Prostate gland (tissue), 2 donors: ENCODE measurements at places on chromosomes 4 and X.

GRCh38 chrX:37959212-37960021 lies 46.9 kb upstream of the SYTL5 start:
- DNase-seq: no peak

GRCh38 chrX:9171841-9172463 lies 138.0 kb upstream of the FAM9B start:
- no peak for DNase-seq

DNA sequence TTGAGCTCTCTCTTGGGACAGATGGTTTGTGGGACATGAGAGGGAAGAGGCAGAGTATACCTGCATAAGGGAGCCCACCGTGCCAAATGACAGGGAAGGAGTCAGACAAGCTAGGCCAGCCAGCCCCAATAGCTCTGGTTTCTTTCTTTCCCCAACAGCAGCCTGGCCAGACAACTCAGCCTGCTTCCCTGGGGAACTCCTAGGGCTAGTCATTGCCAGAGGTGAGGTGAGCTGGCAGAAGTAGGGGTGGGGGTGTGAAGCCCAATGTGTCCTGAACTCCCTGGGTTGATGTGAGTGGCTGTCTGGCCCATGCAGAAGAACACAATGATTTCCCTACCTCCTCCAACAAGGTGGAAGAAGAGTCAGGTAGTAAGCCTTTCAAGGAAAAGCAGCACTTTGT lies 135.5 kb downstream of the AMMECR1 start:
- DNase-seq: no peak

DNA sequence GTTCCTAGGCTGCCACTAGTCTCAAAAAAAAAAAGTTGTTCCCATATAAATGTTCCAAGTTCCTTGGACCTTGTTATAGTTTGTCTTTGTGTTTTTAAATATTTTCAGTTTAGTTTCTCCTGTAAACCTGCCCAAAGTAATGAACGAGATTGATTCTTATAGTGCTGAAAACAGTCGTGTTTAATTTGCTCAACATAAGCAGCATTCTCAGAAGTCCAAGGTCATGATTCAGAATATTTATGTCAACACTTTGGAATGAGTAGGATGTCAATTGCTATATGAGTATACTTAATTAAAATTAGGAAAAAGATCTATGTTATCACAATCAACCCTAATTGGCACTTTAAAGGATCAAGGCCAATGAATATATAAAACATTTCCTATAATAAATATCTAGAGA lies 510.9 kb downstream of the PPP4R3C start:
- DNase-seq: no peak

GRCh38 chrX:17295791-17296190 lies 79.2 kb upstream of the NHS start:
- no peak for DNase-seq

GRCh38 chr4:119897260-119897659 lies 169.4 kb downstream of the MAD2L1 start:
- no peak for DNase-seq

GRCh38 chrX:78199851-78200250 lies 60.4 kb upstream of the TAF9B start:
- DNase-seq: no peak

- DNase-seq: no peak
Observed at GRCh38 chrX:15254852-15255251, 15.0 kb downstream of the ASB9 start.

DNA sequence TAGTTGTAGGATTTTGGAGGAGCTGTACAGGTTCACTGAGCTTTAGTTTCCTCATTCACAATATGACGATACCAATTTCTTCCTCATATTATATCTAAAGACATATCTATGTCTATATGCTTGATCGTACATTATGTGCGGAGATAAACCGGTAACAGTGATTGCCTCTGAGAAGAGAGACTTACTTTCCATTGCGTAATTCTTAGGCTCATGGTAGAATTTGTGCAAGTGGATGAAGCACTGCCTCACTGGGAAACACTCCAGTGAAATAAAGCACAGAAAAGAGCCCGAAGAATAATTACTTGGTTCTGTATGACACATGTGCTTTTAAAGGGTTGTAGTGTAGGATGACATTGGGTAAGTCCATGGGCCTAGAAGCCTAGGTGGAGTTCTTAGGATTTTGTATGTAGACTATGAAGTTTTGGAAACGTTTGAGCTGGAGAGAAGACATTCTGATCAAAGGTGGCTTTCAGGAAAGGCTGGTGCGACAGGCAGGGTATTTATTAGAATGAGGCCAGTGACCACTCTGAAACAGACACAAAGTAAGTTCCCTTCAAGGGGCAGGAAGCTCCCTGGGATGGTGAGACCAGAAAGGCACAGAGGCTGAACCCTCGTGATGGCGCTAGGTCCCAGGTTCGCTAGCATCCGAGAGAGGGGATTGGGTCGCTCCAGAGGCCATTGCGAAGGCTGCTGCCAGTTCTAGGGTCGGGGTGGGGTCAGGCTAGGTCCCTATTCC lies 649 bp upstream of the VBP1 start:
- no peak for DNase-seq

GRCh38 chr4:172390331-172390730 lies 577.1 kb downstream of the GALNTL6 start:
- no peak for DNase-seq

- DNase-seq: no peak
Observed at GRCh38 chr4:110988722-110989121, 365.8 kb upstream of the PITX2 start.

DNA sequence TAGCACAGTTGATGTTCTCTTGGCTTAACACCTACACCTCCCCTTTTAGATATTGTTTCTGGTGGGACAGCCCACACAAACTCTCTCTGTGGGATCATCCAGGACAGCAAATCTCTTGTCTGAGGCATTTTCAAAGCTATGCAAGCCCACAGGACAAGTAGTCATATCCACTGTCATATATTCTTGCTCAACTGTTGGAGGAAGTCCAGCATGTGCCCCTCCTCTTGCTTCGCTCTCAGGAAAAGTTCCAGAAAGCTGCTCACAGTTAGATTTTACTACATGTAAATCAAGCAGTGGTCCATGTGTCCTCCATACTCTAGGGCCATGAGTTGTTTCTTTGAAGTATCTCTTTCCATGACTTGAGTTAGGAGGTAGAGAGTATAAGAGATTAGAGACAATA lies 260.7 kb downstream of the INPP4B start:
- no peak for DNase-seq

DNA sequence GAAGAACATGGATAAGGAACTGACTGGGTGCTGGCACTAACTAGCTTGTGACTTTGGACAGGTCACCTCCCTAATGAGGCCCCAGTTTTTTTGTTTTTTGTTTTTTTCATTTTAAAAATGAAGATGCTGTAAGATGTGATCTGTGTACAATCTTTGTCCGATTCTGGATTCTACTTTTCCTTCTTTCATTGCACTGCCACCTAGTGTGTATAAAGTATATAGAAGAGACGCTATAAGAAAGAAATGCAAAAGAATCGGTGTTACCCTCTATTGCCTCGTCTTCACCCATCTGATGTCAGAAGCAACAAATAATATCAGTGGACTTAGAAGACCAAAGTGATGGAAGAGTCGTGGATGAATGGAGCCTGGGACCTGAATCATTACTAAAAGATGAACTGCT lies 58.6 kb upstream of the P2RY10 start:
- no peak for DNase-seq

DNA sequence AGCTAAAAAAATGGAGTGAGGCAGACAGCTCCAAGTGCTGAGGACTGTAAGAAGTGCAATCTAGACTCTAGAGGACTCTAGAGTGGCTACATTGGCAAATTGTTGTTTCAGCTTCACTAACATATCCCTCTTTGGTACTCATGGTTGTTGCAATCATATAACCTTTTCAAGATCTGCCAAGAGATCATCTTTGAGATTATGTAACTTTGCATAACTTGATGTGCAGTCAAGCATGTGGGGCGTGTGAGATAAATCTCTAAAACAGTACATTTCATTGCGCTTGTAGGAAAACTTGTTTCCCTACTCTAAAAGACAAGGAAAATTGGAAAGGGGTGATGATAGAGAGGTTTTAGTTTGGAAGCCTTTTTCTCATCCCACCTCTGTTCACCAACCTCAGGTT lies 11.2 kb upstream of the BRS3 start:
- no peak for DNase-seq

- peak; percentile 48 for DNase-seq
Observed at GRCh38 chr4:1604706-1605205, 79.4 kb downstream of the FAM53A start.

DNA sequence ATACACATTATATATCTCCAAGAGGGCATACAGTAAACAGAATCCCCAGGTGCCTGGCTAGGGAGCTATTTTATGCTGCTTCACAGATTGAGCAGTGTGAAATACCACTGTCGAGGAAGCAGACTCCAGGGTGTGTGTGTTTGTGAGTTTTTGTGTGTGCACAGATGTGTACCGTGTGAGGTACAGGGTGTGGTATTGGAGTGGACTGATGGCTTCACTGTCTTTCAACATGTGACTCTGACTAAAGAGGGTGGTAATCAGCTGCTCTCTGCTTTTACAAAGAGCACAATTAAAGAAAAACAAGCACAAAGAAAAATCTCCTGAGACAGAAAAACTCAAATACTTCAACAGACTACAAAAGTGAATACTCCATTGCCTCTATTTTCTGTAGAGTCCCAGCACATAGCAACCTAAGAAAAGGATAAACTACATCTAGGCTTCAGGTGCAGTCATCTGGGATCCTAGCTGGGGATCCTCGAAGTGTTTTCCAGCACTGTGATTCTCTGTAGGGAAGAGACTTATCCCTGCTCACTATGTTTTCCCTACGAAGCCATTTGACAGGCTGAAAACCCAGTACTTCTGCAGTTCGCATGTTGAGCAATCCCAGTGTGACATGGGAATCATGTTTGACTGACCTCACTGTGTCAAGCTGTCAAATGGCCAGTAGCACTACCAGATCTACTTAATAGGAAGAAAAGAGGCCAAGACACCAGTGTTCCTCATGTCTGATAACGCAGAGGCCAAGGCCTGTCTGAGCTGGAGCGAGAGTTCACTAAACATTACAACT lies 100.3 kb downstream of the CDS1 start:
- no peak for DNase-seq

DNA sequence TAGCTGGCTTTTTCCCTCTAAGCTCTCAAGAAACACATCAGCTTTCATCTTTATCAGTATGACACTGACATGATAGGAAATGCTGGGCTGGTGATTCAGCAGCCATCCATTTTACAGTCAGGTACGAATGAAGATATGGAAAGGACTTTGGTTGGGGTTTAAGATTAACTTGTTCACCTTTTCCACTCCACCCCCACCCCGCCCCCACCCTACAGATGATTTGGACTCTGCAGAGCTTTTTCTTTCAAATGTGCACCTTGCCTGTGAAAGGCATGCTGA lies 132.6 kb downstream of the AKAP4 start:
- no peak for DNase-seq

DNA sequence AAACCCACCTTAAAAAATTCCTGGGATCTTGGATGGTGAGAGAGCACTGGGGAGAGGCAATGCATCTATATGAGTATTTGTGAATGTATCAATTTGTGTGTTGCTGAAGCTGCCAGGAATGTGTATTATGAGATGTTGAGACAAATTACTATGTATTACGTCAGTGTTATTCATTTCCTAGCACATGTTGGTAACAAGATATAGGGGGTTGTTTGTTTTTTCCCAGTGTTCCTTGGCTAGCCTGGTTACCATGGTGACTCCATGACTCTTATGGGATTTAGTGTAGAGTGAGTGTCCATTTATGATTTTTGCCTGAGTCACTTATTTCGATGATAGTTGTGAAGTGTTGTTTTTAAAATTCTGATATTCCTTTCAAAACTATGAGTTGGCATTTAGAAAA lies 65.6 kb downstream of the RAB40A start:
- no peak for DNase-seq

GRCh38 chr4:38383646-38384121 lies 280.3 kb upstream of the KLF3 start:
- DNase-seq: no peak

DNA sequence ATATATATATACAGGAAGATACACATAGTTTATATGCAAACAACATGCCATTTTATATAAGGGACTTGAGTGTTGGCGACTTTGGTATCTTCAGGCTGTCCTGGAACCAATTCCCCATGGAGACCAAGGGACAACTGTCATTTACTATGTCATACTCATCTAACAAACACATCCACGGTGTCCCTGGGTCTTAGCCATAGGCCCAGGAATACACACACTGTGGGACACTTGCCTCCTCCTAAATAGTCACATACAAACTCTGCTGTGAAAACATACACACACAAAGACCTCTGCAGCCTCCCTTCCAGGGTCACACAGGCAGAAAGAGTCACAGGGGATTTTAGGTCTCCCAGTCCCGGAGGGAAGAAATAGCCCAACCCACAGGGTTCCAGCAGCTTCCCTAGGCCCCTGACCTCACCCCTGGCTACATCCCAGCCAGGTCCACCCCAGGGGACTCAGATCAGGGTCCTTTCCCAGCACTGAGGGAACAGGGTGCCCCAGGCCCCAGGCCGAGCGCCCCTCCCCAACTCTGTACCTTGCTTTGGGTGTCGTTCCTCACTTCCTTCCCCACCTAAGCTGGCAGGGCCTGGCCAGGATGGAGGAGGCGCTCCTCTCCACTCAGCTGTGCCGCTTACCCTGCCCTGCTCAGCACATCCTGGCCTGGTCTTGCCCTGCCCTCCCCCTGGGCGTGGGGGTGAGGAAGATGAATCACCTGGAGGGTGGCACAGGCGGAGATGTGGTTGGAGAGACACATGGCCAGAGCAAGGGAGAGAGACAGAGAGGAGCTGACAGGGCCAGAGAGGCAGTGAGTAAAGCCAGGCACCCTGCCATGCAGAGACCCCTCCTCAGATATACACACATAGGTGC lies 21.8 kb downstream of the FGD1 start:
- DNase-seq: no peak

- no peak for DNase-seq
Observed at GRCh38 chr4:180665994-180666824, 1577.0 kb upstream of the TENM3 start.

DNA sequence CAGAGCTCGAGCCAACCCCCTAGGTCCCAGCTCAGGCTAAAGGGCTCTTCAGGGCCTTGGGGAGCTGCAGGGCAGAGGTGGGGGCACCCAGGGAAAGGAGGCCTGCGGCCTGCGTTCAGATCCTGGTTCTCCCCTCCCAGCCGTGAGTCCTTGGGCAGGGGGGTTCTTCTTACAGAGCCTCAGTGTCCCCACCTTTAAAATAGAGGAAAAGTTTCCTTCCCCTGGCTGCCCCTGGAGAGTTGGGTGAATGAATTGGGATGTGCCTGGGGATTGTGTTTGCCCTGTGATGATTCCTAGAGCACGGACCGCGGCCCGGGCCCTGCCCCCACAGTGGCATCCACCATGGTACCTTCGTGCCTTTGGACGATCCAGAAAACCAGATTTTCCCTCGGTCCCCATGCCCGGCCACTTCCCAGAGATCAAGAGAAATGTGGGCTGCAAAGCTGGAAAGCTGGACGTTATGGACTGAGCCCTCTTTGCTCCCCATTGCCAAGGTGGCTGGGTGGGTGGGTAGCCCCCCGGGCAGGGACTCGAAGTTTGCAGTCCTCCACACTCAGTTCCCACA lies 11.4 kb downstream of the HTRA3 start:
- no peak for DNase-seq

DNA sequence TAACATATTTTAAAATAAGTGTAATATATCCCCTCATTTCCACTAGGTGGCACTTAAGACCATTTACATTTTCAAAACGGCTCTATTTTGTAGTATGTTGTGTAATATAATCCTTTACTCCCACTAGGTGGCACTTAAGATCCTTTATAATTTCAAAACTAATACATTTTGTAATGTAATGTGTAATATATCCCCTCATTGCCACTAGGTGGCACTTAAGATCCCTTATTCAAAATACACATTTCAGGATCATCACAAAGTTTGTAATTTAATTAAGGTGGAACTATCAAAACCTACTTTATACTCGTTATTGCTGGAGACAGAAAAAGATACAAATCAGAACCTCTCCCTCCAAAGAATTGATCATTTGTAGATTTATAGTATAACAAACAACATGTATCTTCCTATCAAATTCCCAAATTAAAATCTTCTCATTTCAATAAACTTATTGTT lies 132.5 kb downstream of the ARHGAP6 start:
- DNase-seq: peak; percentile 5
